ENCODE measurements at places on chromosomes 11 and 22. TPM values are rescaled to one million over a fixed set of nuclear protein-coding genes. Genes with fewer than 3 reads are reported as not detected.

SLC6A5 gene
- not detected for total RNA-seq

MUC6 gene
- not detected for total RNA-seq

CD6 gene
- total RNA-seq, result 0.33 TPM

FAM227A gene
- total RNA-seq, result 1.9 TPM

GAL3ST3 gene
- not detected for total RNA-seq

KCNJ11 gene
- total RNA-seq, result not detected

TBX1 gene
- total RNA-seq, result not detected

ARHGAP8 gene
- total RNA-seq, result 0.62 TPM

CHRDL2 gene
- 0.15 TPM for total RNA-seq

SMIM35 gene
- total RNA-seq, result not detected

All from melanocyte of skin (primary cell).